Activated CD8-positive, alpha-beta memory T cell treated with anti-CD3 and anti-CD28 coated beads for 24 hours (primary cell): ENCODE measurements at places on chromosomes 1 and 21.

DNA sequence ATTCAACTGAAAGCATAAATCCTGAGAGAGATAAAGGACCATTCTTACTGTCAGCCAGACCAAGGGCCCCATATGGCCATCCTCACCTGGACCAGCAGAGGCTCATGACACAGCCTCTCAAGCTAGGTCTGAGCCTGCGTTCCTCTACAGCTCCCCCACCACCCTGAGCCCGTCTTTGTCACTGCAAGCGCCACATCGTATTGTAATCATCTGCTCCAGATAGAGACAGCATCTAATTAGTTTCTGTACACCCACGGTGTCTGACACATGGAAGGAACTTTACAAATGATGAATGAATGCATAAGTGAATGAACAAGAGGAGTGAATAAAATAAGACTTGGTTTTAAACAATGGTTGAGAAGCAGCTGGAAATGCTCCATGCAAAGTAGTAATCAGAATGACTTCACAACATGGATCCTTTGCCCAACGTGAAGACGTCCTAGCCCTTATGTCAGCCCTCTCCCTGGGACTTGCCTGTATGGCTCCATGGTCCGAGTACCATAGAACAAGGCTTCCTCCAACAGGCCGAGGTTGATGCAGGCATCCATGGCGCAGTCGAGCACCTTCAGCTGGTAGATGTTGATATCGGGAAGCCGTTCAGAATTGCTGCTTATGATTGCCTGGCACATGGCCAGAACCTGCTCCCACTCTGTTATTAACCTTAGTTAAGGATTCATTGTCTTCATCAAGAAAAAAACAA is 648.9 kb downstream of the SMYD3 start:
- no peak for DNase-seq

GRCh38 chr1:165525708-165526107 is 18.1 kb upstream of the LRRC52 start:
- DNase-seq: no peak

DNA sequence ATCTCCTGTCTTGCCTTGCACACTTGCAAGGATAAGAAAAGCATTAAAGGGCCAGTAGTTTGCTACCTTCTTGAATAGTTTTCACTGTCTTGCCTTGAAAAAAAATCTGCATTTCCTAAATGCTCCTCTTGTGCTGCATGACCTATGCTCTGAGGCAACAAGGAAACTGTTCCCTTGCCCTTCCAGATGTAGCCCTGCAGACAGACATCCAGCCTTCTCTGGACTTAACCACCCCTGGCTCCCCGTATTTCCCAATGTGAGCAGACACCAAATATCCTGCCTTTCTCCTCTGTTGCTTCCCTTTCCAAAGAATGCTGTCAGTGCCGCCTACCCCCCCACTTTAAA is 177.6 kb downstream of the GABPA start:
- no peak for DNase-seq

DNA sequence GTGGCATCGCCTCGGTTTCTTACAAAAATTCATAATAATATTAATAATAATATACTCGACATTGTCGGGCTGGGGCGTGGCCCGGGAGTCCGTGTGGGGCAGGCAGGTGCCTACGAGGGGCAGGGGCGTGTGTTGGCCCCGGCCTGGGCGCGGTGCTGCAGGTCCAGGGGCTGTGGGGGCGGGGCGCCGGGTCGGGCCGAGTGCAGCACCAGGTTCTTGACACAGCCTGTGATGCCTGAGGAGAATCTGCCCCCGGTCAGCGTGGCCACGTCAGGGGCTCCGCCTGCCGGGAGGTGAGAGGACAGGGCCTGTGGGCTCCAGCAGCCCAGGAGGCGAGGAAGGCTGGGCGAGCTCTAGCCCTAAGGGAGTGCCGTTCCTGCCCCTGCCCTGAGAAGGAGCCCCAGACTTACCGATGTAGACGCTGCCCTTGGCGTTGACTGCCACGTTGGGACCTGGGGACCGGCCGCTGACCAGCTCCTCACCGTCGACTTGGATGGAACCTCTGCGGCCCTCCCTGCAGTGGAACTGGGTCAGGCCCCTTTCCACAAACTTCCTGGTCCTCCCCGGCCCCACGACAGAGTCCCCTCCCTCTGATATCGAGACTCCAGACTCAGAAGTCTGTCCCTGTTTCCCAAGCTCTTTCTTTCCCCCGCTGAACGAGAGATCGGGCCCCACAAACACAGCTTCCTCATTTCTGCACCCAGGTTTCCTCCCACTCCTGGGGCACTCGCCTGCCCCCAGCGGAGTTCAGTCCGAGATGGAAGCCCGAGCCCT is 11.3 kb downstream of the LDLRAD2 start:
- no peak for DNase-seq

DNA sequence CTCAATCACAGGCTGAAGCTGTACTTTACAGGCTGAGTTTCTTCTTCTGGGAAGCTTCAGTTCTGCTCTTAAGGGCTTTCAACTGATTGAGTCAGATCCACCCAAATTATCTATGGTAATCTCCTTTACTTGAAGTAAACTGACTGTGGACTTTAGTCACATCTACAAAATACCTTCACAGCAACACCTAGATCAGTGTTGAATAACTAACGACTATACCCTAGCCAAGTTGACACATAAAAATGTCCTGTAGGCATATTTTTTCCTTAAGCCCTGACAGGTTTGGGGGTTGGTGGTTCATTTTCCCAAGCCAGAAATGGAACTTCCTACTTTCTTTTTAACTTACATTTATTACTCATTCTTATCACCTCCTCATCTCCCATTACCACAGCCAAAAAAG is 42.9 kb upstream of the PRKACB start:
- no peak for DNase-seq

DNA sequence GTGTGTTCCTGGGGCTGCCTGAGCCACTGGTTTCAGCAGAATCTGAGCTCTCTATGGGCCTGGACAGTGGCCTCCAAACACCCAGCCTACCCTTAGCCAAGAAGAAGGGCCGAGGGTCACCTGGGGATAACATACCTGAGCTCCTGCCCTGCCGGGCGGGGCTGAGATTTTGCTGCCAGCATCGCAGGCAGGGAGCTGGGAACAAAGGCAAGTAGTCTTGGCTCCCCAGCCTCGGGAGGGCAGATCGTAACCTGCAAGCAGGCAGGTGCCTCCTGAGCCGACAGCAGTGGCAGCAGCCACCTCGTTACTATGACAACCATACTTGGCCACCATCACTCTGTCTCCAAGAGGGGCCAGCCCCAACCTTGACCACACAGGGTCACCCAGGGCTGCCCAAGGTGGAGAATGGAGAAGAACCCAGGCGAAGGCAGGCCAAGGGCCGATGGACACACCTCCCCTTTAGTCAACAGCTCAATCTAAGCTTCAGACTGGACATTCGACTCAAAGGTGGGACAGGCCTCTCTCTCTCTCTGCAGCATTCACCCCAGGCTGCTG is 54.6 kb downstream of the TOMM20 start:
- DNase-seq: no peak

DNA sequence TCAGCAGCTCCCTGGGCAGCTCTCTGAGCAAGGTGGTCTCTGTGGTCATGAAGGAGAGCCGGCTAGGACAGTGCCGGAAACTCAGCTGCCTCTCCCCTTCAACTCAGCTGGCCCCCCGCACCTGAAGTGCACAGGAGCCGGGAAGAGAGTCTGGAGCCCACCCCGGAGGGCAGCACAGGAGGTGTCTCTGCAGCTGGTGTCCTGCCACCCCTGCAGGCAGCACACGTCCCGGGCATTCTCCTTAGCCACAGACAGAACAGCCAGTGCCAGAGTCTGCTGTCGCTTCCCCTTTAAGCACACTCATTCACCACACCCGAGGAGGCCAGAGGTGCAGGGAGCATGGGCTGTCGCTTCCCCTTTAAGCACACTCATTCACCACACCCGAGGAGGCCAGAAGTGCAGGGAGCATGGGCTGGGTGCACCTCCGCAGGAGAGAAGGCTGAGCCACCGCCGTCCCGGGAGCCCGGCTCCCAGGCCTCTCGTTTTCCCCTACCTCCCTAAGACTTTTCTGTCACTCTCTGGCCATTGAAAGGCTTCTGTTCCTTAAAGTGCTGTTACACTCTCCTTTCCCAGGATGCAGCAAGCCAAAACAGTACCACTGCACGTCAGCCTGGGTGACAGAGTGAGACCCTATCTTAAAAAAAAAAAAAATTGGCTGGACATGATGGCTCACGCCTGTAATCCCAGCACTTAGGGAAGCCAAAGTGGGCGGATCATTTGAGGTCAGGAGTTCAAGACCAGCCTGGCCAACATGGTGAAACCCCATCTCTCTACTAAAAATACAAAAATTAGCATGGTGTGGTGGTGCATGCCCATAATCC is 16.9 kb upstream of the SAMD11 start:
- peak; percentile 56 for DNase-seq

GRCh38 chr1:204307334-204307883 is 52.3 kb downstream of the PLEKHA6 start:
- DNase-seq: no peak

DNA sequence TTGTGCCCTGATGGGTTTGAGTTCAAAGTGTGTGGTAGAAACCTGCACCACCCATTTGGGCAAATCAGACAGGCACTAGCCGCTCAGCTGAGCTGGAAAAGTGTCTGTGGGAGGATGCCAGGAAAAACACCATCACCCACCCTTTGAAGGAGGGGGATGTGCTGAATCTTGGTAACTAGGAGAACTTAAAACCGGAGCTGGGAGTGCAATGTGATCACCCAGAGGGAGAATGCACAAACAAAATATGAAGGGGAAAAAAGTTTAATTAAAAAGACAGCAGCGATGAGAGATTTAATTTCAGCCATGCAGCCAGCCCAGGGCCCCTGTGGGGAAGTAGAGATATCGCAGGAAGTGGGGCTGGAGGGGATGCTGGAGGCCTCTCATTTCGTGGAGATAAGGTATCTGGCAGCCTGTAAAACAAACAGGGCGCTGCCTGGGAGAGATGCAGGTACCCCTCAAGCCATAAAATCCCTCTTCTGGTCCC is 86.8 kb upstream of the BCAR3 start:
- DNase-seq: no peak

GRCh38 chr1:7093297-7093696 is 308.0 kb downstream of the CAMTA1 start:
- no peak for DNase-seq

DNA sequence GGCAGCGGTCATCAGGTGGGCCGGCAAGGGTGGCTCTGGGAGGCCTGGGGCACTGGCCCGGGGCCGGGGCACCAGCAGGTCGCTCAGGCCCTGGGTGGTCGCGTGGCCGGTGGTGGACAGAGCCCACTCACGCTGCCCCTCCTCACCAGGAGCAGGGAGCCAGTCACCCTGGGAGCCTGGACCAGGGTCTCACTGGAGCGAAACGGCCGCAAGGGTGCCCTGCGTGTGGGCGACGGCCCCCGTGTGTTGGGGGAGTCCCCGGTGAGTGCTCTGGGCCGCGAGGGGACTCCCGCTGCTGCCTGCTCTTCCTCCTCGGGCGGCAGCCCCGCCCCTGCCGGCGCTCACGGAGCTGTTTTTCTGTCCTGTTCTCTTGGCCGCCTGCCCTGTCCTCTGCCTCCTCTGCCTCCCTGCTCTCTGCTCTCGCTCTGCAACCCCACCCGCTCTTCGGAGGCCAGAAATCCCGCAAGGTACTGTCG is 23.5 kb downstream of the RNF223 start:
- no peak for DNase-seq

GRCh38 chr1:194318790-194319280 is 1132.4 kb upstream of the B3GALT2 start:
- DNase-seq: no peak
